Stimulated activated CD4-positive, alpha-beta T cell treated with anti-CD3 and anti-CD28 coated beads, Interleukin-4, amount 100 ng/mL, for 24 hours (primary cell): ENCODE measurements at places on chromosomes 12 and 14.

DNA sequence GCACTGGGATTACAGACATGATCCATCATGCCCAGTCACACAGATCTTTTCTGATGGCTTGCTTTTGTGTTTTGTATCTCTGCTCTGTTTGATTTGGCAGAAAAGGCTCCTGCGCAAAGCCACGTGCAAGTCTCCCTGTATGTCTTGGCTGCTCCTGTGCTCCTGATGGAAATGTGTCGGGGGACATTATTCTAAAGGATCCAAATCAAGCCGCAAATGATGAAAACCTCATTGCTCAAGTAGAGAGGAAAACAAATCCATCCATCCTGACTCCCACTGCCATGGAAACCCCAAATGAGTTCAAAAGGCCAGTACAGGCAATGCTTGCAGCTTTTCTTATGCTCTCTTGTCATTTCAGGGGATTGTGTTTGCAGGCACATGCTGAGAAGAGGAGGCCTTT, 93.8 kb downstream of the NDUFA12 start:
- no peak for DNase-seq

DNA sequence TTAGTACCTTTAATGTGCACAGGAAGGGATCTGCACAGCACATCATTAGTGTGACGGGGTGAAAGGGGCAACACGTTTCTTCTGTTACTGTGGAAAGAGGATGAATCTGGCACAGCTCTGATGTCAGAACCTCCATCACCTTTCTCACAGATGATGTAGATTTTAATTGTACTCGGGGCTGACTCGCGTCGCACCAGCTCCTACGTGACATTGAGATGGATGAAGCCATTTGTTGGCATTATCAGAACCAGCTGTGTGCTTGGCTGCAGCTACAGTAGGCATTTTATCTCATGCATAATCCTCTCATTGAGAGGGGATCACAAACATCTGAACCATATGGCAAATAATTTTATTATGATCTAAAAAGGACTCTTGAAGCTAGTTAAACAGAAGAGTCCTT, 173.6 kb downstream of the PDZRN4 start:
- no peak for DNase-seq

DNA sequence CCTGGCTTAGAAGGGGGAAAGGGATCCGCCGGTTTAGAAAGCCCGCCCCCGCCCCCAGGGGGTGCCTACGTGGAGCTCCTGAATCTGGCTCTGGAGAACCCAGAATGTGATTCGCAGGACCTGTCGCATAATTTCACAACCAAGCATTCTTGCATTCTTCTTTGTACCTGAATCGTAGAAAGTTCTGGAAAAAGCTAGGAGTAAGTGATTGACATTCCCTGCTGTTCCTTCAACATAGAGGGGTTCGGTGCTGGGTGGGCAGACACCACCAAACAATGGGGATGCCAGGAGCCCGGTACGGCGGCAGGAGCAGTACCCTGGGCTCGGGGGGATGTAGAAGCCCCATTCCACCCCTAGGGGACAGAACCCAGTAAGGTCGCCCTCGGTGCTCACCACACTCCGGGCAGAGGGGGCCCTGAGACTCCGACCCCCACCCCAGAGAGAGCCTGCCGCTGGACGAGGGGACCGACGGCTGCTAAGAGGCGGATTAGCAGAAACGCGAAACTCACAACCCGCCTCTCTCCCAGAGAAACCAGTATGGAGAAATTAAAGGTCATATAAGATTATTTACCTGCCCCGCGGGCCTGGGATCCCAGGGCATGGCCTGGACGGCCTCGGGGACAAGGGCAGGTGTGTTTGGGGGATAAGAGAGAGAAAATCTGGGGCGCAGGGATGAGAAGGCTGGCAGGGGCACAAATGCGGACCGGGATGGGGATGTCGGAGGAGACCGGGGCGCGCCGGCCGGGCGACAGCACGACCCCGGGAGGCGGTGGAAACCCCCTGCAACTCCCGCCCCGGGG, 520 bp downstream of the CSRP2 start:
- no peak for DNase-seq

GRCh38 chr12:128418944-128419343, 152.0 kb downstream of the TMEM132C start:
- no peak for DNase-seq

DNA sequence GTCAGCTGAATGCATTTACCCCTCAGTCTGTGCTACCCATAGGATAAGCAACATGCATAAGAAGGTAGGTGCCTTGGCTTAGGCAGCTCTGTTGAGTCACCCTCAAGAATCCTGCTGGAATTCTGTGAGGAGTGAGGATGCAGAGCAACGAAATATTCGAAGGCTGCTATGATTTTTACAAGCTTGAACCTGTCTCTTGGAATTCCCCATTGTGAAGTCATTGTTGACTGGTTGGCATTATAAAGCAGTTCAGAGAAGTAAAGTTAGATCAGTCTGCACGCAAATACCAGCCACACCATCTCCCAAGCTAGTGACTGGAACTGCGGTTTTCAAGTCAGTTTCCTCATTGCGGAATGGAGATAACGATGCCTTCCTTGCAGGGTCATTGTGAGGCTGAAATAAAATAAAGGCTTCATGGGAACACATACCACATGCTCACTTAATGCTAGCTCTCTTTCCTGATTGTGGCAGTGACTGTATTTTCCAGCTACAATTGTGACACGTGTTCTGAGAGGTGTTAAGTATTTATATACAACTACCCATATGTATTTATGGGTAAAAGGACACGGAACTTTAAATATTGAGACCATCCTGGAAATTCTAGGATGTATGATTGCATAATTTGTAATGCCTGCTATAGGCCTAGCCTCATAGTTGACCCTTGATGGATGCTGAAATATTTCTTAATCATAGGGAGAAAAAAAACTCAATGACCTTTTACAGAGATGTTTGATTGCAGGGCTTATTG, 96.7 kb downstream of the ETV6 start:
- no peak for DNase-seq

GRCh38 chr12:51906430-51907082, 748 bp upstream of the ACVRL1 start:
- DNase-seq: no peak

GRCh38 chr14:43145361-43145760, 1361.7 kb downstream of the FSCB start:
- no peak for DNase-seq

DNA sequence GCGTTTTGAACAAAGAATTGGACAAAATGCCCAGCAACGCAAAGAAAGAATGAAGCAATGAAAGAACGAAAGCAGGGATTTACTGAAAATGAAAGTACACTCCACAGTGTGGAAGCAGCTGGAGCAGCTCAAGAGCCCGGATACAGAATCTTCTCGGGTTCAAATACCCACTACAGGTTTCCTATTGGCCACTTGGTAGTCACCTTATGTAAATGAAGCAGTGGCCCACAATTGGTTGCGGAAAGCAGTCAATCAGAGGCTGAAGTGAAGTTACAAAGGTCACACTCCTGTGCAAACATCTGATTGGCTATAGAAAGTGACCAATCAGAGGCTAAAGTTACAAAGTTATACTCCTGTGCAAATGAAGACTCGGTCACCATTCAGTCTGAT, 15.0 kb upstream of the PPP1R13B start:
- no peak for DNase-seq

- no peak for DNase-seq
These were observed 374.3 kb upstream of the CCDC196 start for GRCh38 chr14:66111891-66112290.

DNA sequence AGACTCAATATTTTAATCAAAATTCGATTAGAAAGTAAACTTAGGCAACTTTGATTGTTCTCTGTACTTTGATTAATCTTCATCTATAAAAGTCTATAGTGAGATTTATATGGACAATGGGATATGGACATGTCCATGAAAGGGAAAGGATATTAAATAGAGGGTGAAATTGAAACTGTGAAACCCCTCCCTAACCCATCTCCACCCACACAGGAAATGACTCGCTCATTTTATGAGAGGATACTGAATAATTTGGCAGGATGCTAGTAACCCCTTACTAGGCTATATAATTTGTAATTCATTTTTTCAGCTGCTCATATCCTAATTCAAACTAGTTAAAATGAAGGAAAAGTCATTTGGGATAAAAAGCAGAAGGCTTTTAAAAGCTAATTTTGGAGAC, 328.0 kb upstream of the ATP2B1 start:
- DNase-seq: no peak

DNA sequence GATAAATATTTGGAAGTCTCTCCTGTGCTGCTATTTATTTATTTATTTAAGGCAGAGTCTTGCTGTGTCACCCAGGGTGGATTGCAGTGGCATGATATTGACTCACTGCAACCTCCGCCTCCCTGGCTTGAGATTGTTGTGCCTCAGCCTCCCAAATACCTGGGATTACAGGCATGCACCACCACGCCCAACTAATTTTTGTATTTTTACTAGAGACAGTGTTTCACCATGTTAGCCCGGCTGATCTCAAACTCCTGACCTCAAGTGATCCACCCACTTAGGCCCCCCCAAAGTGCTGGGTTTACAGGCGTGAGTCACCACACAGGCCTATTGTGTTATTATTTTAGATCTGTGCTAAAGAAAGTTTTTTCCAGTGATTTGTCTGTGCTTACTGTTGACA, 225.2 kb downstream of the CCER1 start:
- no peak for DNase-seq

DNA sequence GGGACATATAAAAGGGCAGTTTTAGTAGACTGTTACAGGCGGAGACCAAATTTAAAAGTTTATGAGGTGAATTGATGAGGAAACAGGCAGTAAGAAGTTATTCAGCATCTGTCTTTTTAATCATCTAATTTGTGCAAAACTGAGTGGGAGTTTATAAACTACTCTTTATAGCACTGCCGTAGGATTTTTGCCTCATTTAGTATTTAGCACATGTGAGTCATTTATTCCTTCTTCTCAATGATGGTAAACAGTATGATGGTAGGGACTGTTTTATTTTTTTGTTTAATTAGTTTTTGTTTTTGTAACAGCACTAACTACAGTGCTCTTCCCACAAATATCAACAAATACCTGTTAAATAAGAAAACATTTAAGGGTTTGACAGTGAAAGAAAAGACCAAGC, 20.6 kb downstream of the TOGARAM1 start:
- no peak for DNase-seq

- peak; percentile 8 for DNase-seq
These were observed 412.3 kb downstream of the RPS29 start for GRCh38 chr14:49173765-49174373.

GRCh38 chr12:66697404-66697803, 18.5 kb upstream of the GRIP1 start:
- no peak for DNase-seq

DNA sequence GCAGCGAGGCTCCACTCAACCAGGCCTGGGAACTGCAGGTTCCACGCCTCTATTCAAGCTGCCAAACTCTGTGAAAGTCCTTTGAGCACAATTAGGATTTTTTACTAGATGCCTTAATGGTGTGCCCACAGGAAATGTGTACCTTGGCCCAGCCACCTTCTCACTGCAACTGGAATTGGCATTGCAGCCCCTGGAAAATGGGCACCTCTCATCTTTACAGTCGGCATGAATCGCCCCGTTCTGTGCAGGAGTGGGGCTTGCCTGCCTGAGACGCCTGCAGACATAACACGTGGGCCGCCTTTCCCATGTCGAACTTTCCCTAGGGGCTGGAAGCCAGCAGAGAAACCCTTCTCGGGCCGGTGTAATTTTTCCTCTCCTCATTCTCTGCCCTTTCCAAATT, 42.0 kb upstream of the ELK3 start:
- DNase-seq: no peak

DNA sequence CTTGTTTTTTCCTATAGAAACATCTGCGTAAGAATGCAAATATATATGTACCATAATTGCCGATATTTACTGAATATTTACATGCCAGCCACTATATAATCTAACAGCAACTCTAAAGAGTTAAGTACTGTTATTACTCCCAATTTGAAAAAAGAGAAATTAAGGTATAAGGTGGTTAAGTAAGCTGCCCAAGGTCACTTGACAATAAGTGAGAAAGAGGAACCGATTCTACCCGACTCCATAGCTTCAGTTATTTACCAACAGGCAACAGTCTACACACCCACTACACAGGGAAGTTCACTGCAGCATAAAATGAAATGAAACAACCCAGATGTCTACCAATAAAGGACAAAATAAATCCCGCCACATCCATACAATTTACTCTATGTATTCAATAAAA, 1.1 kb downstream of the MIS18BP1 start:
- DNase-seq: no peak

DNA sequence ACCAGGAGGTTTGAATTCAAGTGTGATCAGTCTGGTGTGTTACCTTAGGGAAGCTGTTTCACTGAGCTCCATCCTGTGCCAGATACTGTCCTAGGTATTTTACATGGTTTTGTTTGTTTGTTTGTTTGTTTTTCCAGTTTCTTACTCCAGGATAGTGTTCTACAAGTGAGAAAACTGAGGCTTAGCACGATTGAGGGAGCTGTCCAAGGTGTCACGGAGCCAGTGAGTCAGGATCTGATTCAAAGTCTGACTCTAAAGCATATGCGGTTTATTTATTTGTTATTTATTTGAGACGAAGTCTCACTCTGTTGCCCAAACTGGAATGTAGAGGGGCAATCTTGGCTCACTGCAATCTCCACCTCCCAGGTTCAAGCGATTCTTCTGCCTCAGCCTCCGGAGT, 79.7 kb upstream of the GNG2 start:
- DNase-seq: no peak

DNA sequence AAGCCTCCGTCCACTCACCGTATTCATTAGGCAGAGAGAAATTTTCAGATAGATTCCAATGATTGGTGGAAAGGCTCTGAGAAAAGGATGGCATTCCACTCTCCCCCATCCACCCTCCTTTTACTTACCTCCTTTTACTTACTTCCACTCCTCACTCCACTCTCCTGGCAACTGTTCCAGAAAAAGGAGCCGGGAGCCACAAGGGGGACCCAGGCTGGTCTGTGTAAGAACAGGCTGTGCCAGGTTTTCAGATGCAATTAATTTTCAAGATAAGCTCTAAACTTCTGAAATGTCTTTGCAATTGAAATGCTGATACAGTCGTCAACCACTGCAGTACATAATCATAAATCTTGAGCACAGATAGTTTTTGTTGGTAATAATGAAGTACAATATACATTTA, 248.8 kb downstream of the ANO6 start:
- DNase-seq: no peak

DNA sequence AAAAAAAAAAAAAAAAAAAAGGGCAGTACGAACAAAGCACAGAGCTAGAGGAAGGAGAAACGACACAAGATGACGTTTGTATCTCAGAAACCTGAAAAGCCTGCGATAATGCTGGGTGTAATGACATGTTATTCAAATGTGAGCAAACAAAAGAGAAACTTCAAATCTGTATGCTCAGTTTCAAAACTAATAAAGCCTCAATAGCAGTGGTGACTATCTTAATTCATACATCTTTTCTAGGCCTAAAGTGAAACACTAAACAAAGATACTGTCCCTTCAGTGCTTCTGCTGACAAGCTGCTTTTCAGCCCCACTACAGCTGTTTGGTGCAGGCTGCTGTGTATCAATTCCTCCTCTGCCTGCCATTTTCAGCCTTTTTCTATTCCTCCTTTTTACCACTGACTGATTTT, 15.8 kb downstream of the ITPR2 start:
- DNase-seq: no peak

GRCh38 chr14:80538633-80539375, 327.5 kb upstream of the DIO2 start:
- DNase-seq: no peak
